Neural progenitor cell (in vitro differentiated cells): ENCODE measurements at places on chromosomes 6 and 20. TPM values are rescaled to one million over a fixed set of nuclear protein-coding genes. Genes with fewer than 3 reads are reported as not detected.

DSP gene
- total RNA-seq: 38.3 and 38.7 TPM in 2 replicates

RIMS1 gene
- 2.4 and 2.5 TPM in 2 replicates for total RNA-seq

CCN5 gene
- total RNA-seq: not detected in 2 replicates

DOK5 gene
- 3.0 and 3.1 TPM in 2 replicates for total RNA-seq

LAMA2 gene
- 0.68 and 1.5 TPM in 2 replicates for total RNA-seq

LTB gene
- 0.15 TPM in 1 of 2 replicates, not detected in the other for total RNA-seq

GPRC6A gene
- total RNA-seq: 0.06 TPM in 1 of 2 replicates, not detected in the other
